ENCODE measurements at places on chromosomes 11 and 22.

- peak; percentile 92 for DNase-seq
Observed at GRCh38 chr11:61972672-61973475, 5.4 kb upstream of the FTH1 start.

DNA sequence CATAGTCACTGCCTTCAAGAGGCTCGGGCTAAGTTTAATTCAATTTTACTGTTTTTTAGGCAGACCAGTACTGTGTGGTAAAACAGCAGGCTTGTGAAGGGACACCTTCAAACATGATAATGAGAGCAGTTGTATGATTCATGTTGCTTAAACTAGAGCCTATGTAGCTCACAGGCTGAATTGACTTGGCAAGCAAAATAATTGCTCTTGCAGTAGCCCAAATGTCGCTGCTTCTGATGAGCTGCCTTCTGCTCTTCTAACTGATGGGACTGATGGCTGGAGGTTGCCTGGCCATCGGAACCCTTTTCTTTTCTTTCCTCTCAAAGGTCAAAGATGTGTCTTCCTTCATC, 137.6 kb downstream of the MAML2 start:
- DNase-seq = no peak

GRCh38 chr11:61906522-61906909, 10.8 kb downstream of the RAB3IL1 start:
- no peak for DNase-seq

DNA sequence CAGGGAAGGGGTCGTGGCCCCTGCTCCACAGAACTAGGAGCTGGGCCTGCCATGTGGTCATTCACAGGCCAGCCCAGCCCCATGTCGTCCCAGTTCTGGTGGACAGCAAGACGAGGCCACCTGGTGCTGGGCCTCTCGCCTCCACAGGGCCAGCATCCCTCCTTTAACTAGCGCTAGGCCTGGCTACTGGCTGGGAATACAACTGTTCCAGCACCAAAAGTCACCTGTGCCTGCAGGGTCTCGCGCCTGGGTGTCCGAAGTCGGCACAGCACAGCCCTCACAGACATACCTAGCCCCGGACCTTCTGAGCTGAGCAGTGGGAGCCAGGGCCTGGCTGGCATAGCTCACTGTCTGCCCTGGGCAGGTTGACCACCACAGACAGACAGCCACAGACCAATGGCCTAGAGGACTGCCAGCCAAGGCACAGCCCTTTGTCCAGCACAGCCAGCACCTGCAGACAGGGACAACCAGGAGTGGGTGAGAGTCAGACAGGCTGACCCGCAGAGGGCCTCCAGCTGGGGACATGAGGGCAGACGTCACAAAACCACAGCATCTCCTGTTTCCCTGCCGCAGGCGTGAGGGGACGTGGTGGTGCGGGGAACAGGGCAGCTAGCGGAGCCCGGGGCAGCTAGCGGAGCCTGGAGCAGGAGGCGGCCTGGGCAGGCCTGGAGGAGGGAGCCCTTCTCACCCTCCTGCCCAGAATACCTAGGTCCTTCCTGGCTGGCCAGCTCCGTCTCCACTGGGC, 27.2 kb upstream of the TH start:
- no peak for DNase-seq

DNA sequence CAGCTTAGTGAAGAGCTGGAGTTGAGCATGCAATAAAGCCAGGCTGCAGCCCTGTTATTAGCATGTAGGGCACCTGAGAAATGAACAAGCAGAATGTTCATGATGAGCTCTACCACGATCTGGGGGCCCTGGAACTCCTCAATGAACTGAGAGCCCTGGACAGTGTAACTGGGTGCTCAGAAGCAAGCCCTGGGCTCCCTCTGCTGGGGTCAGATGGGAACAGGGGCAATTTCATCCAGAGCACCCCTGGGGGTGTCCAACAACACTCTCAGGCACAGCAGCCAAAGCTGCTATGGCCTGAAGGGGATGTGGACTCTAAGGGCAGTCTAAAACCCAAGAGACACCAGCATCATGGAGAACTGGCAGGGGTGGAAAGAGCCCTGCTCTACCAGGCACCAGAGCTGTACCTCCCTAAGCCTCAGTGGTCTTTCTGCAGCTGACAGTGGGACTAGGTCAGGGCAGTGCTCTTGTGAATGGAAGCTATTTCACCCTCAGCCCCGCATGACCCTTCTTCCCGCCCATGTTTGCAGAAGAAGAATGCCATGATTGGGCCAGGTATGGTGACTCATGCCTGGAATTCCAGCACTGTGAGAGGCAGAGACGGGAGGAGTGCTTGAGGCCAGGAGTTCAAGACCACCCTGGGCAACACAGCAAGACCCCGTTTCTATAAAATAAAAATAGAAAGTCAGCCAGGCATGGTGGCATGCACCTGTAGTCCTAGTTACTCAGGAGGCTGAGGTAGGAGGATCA, 28.9 kb downstream of the THOC5 start:
- peak; percentile 25 for DNase-seq

GRCh38 chr11:123354371-123354975, 75.6 kb upstream of the GRAMD1B start:
- no peak for DNase-seq

- DNase-seq = no peak
Observed at GRCh38 chr11:126748100-126748791, 252.3 kb downstream of the KIRREL3 start.

DNA sequence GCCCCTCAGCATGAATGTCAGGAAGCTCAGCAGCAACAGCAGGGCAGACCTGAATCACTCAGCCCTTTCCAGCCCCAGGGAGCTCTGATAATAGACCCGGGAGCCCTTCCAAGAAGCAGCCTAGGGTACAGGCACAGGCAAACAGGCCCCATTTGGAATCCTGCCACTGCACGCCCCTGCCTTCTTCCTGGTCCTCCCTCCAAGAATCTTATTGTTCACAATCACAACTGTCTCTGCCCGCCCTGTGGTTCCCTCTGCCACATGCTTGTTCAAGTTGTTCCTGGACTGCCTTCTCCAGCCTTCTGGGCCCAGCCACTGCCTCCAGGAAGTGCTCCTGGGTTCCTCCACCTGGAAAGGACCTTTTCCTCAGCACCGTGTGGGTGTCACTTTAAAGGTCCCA, 54.6 kb downstream of the LRRC32 start:
- no peak for DNase-seq

GRCh38 chr11:13061294-13061990, 52.3 kb downstream of the RASSF10 start:
- peak; percentile 40 for DNase-seq

GRCh38 chr11:57116654-57117053, 65.1 kb upstream of the LRRC55 start:
- DNase-seq = peak; percentile 69

GRCh38 chr22:49704345-49705215, 123.1 kb downstream of the BRD1 start:
- no peak for DNase-seq

GRCh38 chr11:102139081-102139498, 28.8 kb downstream of the YAP1 start:
- peak; percentile 90 for DNase-seq

GRCh38 chr11:116614306-116615210, 158.2 kb downstream of the BUD13 start:
- no peak for DNase-seq

- no peak for DNase-seq
Observed at GRCh38 chr22:44461614-44462013, 36.4 kb downstream of the RTL6 start.

DNA sequence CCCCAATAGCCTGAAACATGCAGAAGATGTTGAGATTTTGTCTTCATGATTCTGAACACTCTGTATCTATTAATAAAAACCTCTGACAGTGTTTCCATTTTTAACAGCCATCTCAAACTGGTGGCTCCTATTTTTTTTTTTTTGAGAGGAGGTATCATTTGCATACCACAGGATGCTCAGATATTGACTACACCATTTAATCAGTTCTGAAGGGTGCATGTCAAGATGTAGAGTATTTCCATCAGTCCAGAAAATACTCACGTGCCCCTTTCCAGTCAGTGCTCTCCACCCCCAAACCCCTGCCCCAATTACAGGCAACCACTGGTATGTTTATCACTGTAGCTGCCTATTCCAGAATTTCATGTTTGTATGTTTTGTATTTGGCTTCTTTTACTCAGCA, 85.3 kb upstream of the SORL1-AS1 start:
- no peak for DNase-seq

DNA sequence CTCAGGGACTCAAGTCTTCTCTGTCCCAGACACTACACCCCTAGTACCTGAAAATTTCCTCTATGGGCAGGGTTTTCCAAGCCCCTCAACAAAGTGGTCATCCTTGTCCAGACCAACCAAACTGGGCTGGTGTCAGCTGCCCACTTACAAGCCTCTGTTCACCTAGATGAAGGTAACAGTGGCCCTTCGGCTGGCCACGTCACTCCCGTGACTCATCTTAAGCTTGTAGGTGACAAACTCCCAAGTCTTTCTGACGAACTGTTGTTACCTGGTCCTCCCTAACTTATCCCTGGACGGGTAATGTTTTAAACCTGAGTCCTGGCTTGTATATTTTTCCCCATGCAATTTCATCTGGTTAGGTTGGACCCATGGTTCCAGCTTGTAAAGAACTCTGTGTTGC, 4.7 kb downstream of the CXCR5 start:
- no peak for DNase-seq

- DNase-seq = no peak
Observed at GRCh38 chr11:125320347-125321076, 156.0 kb downstream of the PKNOX2 start.

DNA sequence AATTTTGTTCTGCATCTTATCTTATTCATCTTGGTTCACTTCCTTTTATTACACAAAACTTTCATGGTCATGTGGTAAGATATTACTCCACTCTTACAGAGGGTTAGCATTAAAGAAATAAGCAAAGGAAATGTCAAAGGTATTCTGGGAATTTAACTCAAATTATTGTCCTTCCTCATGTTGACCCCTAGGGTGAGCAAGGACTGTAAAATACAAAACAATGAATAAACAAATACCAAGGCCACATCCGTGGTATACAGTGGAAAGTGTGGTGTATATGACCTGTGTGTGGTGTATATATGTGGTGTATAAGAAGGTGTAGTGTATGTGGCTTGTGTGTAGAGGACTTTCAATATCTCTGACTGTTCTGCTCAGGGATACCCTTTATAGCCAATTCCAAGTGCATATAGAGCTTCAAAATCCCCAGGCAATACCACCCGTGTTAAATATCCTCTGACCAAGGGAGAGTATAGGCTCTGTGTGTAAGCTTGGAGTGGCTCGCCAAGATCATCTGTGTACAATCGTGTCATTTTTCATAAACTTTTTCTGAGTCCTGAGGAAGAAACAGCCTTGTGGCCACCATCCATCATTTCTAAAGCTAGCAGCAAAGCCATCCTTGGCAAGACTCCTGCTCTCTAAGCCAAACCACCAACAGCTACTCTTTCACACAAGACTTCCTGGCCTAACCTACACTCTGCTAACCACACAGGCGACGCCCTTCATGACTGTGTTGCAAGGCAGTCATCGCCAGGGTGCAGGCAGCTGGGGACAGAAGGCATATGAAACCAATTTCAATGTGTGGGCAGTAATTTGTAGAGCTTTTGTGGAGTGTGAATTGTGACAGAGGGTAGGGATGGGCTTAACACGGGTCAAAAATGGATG, 548.0 kb downstream of the ETS1 start:
- peak; percentile 97 for DNase-seq

- DNase-seq = no peak
Observed at GRCh38 chr22:23431337-23432072, 148.6 kb downstream of the IGLL1 start.

- DNase-seq = no peak
Observed at GRCh38 chr11:1513326-1514296, 27.0 kb upstream of the MOB2 start.

DNA sequence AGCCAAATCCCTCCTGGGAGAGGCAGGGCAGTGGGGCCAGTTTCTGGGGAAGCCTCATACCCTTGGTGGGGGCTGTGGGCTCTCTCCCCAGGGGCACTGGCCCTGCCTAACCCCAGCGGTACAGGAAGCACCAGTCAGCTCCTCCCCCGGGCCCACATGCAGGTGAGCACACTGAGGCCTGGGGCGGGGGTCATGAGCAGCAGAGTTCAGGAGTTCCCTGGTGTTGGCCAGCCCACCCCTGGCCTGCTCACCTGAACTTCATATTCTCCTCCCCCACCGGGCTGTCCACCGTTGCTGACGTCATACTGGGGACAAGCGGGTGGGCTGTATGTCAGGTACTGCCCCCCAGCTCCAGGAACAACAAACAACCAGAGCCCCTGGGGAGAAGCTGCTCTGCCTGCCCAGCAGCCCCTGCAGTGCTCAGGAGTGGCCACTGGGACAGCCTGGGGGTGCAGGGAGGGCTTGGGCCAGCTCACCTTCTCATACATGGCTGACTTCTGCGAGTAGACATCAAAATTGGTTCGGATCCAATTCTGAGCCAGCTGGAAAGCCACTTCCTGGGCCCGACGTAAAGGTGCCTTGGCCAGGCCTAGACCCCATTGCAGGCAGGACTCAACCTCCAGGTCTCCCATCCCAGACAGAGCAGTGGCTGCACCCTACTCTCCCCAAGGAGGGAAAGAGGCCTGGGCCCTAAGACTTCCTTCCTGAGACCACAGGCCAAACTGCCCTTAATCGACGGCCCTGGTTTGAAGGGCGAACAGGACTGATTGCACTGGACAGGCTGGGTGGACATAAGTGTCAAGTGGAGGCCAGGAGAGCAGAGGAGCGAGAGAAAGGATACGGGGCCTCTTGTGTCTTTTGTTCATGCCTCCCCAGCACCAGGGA, 20.8 kb downstream of the TREH start:
- DNase-seq = no peak

DNA sequence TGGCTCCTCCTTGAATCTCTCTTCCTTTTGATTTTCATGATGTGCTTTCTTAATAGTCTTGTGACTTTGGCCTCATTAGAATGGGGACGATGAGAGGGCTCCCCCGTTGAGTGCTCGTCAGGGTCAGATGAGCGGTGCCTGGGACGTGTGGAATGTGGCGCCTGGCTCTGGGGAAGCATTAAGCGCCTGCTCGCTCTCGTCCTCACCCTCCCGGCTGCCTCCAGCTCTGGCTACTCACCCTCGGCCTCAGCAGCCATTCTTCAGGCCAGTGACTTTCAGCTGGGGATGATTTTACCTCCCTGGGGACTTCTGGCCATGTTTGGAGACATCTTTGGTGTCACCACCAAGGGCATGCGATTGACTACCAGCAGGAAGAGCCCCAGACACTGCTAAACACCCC, 69.7 kb downstream of the RPS6KA4 start:
- no peak for DNase-seq

DNA sequence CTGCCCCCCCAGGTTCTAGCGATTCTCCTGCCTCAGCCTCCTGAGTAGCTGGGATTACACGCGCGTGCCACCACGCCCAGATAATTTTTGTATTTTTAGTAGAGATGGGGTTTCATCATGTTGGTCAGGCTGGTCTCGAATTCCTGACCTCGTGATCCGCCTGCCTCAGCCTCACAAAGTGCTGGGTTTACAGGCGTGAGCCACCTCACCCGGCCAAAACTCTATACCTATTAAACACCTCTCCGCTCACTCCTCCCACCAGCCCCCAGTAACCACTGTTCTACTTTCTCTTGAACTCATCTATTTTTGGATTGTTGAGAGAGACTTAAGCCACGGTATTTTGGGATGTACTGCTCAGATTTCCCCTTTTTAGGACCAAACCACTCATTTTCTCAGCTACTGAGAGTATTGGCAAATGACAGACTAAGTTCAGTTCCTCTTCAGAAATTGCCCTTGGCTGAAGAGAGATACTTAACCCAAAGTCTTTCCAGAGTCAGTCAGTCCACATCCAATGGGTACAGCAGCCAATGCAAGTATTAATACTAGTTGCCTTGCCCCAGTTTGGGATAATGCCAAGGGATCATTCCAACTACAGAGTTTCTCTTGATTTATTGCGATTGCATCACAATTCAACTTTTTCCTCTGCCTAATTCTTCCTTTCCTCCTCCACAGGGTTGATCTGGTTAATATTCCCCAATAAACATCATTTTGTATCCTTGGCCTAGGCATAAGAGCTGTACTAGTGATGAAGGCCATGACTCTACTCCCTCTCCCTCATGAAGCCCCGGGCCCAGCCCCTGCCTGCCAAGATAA, 36.8 kb upstream of the CSTF3 start:
- peak; percentile 31 for DNase-seq
